ENCODE measurements at places on chromosomes 16 and 17.

- peaks cover 5% of the 10 kb centered on the region for H3K27me3 ChIP-seq
- H3K36me3 ChIP-seq: no peaks in the 10 kb centered on the region
- H3K4me1 ChIP-seq: no peaks in the 10 kb centered on the region
- no peak overlapping the region for H3K4me3 ChIP-seq
- DNase-seq: no peak
These were observed 25.1 kb downstream of the NKD1 start for GRCh38 chr16:50573279-50573678.

- H3K4me3 ChIP-seq: no peak overlapping the region
- H3K27ac ChIP-seq: peak overlapping the region; percentile 64
- no peaks in the 10 kb centered on the region for H3K27me3 ChIP-seq
- H3K36me3 ChIP-seq: no peaks in the 10 kb centered on the region
- peak; percentile 60 for DNase-seq
These were observed 140.6 kb upstream of the CORO6 start for GRCh38 chr17:29763273-29763672.

- H3K4me1 ChIP-seq: no peaks in the 10 kb centered on the region
- peaks cover 19% of the 10 kb centered on the region for H3K36me3 ChIP-seq
- no peak for DNase-seq
- H3K27ac ChIP-seq: no peak overlapping the region
- no peak overlapping the region for H3K4me3 ChIP-seq
These were observed 14.0 kb downstream of the CPSF4L start for GRCh38 chr17:73247726-73248125.

- peak; percentile 51 for DNase-seq
- peaks cover 17% of the 10 kb centered on the region for H3K36me3 ChIP-seq
- no peak overlapping the region for H3K4me3 ChIP-seq
- H3K27ac ChIP-seq: no peak overlapping the region
- no peaks in the 10 kb centered on the region for H3K27me3 ChIP-seq
These were observed 2.3 kb downstream of the RSAD1 start for GRCh38 chr17:50480854-50481490.

DNA sequence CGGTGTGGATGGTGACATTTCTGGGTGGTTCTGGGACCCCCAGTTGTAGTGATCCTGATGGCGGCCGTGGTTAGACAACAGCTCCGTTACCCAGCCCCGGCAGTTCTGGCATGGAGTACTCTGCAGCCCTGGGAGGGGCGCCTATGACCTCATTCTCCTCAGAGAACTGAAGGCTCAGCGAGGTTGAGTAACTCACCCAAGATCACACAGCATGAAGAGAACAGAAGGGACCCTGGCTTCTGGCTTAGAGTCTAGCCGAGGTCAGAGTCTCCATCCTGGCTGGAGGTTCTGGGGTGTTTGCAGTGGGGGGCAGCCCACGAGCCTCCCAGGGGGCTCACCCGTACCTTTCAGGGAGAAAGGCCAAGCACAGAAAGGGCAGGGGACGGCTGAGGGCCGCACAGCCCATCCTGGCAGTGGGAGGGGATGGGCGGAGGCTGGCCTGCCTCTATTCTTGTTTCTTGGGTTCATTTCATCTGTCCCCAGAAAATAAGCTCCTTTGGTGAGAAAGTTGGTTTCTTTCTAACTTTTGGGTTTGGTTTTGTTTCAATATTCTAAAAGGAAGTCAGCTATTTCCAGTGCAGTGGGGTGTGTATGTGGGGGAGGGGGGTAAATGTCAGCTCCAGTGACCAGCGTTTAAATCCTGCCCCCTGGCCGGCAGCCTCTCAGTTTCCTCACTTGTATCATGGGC is 13.2 kb downstream of the ZFPM1 start:
- no peaks in the 10 kb centered on the region for H3K27me3 ChIP-seq
- H3K4me3 ChIP-seq: no peak overlapping the region
- no peak overlapping the region for H3K27ac ChIP-seq
- peaks cover 10% of the 10 kb centered on the region for H3K4me1 ChIP-seq

GRCh38 chr17:1512351-1512750 is 4.1 kb downstream of the INPP5K start:
- no peaks in the 10 kb centered on the region for H3K36me3 ChIP-seq
- no peaks in the 10 kb centered on the region for H3K27me3 ChIP-seq
- H3K4me1 ChIP-seq: peaks cover 29% of the 10 kb centered on the region
- no peak for DNase-seq
- H3K27ac ChIP-seq: peak overlapping the region; percentile 80

DNA sequence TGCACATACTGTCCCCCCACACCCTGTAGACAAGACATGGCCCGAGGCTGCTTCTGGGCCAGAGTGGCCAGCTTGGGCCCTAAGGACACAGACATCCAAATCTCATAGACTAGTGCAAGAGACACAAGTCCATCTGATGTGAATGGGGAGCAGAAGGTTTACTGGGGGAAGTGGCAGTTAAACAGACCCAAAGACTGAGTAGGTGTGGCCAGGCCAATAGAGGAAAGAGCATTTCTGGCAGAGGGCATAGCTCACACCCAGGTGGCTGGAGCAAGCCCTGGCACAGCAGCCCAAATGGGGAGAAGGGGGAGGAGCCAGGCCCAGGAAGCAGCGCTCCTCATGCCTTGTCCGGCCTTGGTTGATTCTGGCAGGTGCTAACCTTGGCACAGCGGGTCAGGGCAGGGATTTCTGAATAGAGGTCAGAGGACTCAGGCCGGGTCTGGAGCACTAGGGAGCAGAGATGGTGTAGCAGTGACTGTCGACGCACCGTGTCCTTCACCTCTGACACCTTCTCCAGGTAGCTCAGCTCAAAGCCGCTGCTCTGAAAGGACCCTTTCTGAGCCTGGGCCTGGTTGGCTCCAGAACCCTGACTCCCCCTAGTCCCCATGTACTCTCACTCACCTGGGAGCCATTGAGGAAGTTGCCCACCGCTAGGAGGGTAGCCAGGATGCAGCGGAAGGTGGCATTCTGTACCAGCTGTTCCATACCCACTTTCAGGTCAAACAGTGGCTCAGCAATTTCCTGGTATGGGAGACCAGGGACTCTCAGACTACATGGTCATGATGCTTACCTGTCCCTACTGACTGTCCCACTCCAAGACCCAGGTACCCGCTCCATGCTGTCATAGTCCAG is 4.1 kb downstream of the TMEM208 start:
- peaks cover 67% of the 10 kb centered on the region for H3K36me3 ChIP-seq
- no peak for DNase-seq
- H3K27me3 ChIP-seq: no peaks in the 10 kb centered on the region
- peaks cover 14% of the 10 kb centered on the region for H3K4me1 ChIP-seq

DNA sequence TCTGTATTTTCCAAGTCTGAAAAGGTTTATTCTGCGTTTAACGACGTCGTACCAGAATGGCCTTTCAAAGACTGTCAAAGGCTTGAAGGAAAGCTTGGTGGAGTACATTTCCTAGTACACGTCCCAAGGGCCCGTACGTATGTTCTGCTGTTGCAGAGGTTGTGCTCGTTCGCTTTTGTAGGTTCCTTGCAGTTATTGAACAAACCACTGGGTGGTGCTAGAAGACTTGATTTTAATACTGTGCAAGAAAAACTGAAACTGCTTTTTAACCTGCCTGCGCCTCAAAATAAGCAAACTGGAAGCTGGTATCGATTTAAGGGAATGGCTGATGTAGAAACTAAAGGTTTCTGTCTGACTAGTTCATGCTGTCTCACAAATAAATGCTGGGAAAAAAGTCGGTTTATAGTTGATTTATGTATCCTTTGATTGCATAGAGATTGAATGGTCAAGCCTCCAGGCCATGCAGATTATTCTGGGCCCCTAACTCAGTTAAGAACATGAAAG is 54.6 kb downstream of the USP10 start:
- H3K4me1 ChIP-seq: peaks cover 28% of the 10 kb centered on the region
- peak; percentile 92 for DNase-seq
- peaks cover 7% of the 10 kb centered on the region for H3K36me3 ChIP-seq
- H3K27me3 ChIP-seq: no peaks in the 10 kb centered on the region
- no peak overlapping the region for H3K4me3 ChIP-seq

- H3K4me1 ChIP-seq: no peaks in the 10 kb centered on the region
- H3K4me3 ChIP-seq: no peak overlapping the region
- H3K27me3 ChIP-seq: no peaks in the 10 kb centered on the region
- no peak overlapping the region for H3K27ac ChIP-seq
These were observed 45.0 kb upstream of the NACA2 start for GRCh38 chr17:61635913-61636432.

- no peak overlapping the region for H3K27ac ChIP-seq
- peaks cover 31% of the 10 kb centered on the region for H3K36me3 ChIP-seq
- no peak for DNase-seq
These were observed 4.4 kb downstream of the TBX6 start for GRCh38 chr16:30087181-30087898.

DNA sequence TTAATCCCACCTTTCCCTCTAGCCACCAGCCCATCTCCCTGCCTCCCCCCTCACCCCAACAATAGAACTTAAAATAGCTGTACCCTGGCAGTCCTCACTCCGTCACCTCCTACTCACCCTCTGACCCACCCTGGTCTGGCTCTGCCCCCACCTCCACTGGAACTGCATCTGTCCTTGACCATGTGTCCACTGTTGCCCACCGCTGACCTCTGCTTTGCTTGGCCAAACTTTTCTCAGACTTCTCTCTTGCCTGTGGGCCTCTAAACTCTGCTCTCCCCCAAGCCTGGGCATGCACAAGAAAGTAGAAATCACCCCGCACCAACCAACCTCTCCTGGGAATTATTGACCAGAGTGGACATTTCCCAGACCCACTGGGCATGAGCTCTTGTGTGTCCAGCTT is 169.8 kb downstream of the WSCD1 start:
- H3K27me3 ChIP-seq: peaks cover 74% of the 10 kb centered on the region
- no peak overlapping the region for H3K27ac ChIP-seq
- H3K4me3 ChIP-seq: no peak overlapping the region
- no peaks in the 10 kb centered on the region for H3K4me1 ChIP-seq
- no peaks in the 10 kb centered on the region for H3K36me3 ChIP-seq
- DNase-seq: no peak

DNA sequence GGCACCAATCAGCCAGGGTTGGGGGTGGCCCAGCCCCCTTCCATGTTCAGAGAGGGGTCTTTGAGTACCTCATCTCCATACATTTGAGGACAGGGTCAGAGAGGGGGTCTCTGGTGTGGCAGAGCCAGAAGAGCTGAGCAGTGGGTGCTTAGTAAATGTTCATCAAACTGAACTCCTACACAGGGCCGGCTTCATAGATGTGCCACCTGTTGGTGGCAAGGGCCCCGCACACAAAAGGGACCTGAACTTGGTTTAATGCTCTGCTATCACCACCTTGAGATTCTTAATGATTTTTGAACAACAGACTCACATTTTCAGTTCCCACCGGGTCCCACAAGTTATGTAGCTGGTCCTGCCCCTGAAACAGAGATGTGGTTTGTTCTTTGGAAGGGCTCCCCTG is 9.0 kb upstream of the C1QL1 start:
- H3K27ac ChIP-seq: no peak overlapping the region
- no peaks in the 10 kb centered on the region for H3K4me1 ChIP-seq
- DNase-seq: no peak
- H3K27me3 ChIP-seq: no peaks in the 10 kb centered on the region
- no peak overlapping the region for H3K4me3 ChIP-seq

- no peaks in the 10 kb centered on the region for H3K36me3 ChIP-seq
- no peak for DNase-seq
- H3K27me3 ChIP-seq: no peaks in the 10 kb centered on the region
- peaks cover 15% of the 10 kb centered on the region for H3K4me1 ChIP-seq
These were observed 16.5 kb upstream of the EEF2K start for GRCh38 chr16:22189473-22190080.

GRCh38 chr16:22659933-22660332 is 149.2 kb downstream of the NPIPB5 start:
- no peaks in the 10 kb centered on the region for H3K4me1 ChIP-seq
- H3K36me3 ChIP-seq: no peaks in the 10 kb centered on the region
- no peak overlapping the region for H3K27ac ChIP-seq
- H3K4me3 ChIP-seq: no peak overlapping the region

GRCh38 chr17:48639982-48640857 is 14.1 kb upstream of the HOXB9 start:
- H3K4me3 ChIP-seq: no peak overlapping the region
- peaks cover 22% of the 10 kb centered on the region for H3K27me3 ChIP-seq
- no peak overlapping the region for H3K27ac ChIP-seq
- no peaks in the 10 kb centered on the region for H3K36me3 ChIP-seq
- no peaks in the 10 kb centered on the region for H3K4me1 ChIP-seq

DNA sequence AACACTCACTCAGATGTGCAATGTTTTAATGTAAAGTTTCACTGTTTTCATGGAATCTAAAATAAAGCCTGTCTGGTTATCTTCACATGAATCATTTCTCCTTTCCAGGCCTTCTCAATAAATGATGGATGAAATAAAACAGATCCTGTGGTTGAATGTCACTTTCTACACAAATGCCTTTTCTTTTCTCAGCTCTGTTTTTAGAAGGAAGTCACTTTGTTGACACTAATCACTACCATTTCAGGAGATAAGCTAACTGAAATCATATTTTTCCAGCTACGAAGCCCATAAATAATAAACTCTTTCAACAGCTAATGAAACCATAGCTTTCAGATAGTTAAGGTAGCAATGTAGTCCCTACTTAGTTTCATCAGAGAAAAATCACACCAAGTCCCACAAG is 17.9 kb downstream of the NME2 start:
- no peaks in the 10 kb centered on the region for H3K4me1 ChIP-seq
- no peaks in the 10 kb centered on the region for H3K27me3 ChIP-seq
- no peak overlapping the region for H3K27ac ChIP-seq
- H3K36me3 ChIP-seq: peaks cover 22% of the 10 kb centered on the region
- H3K4me3 ChIP-seq: no peak overlapping the region

DNA sequence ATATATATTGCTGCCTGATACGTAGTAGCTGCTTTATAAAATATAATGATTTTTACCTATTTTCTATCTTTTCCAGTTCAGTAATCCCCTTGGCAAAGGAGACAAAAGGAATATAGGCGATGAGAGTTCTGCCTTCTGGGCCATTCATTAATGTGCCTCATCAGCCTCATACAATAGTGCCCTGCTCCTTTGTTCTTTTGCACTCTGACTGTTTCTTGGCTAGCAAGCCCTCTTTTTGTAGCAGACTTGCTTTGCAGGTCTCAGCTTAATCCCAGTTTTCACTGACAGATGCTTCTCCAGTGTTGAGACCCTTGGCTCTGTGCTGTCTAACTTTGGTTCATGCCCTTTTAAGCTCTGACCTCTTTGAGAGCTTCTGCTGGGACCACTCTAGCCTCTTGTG is 10.4 kb downstream of the HSD17B2 start:
- no peak overlapping the region for H3K27ac ChIP-seq
- peaks cover 27% of the 10 kb centered on the region for H3K4me1 ChIP-seq
- no peaks in the 10 kb centered on the region for H3K36me3 ChIP-seq
- H3K4me3 ChIP-seq: no peak overlapping the region

- peaks cover 69% of the 10 kb centered on the region for H3K36me3 ChIP-seq
- H3K4me3 ChIP-seq: no peak overlapping the region
- H3K27ac ChIP-seq: no peak overlapping the region
These were observed 48.5 kb downstream of the SETD6 start for GRCh38 chr16:58563775-58564174.

All from A673 (cell line).